ENCODE measurements at places on chromosomes 1 and 21.

GRCh38 chr1:169309178-169310166, 58.1 kb downstream of the NME7 start:
- no peak for DNase-seq

- DNase-seq: no peak
Observed at GRCh38 chr1:174746024-174746808, 253.5 kb upstream of the CACYBP start.

DNA sequence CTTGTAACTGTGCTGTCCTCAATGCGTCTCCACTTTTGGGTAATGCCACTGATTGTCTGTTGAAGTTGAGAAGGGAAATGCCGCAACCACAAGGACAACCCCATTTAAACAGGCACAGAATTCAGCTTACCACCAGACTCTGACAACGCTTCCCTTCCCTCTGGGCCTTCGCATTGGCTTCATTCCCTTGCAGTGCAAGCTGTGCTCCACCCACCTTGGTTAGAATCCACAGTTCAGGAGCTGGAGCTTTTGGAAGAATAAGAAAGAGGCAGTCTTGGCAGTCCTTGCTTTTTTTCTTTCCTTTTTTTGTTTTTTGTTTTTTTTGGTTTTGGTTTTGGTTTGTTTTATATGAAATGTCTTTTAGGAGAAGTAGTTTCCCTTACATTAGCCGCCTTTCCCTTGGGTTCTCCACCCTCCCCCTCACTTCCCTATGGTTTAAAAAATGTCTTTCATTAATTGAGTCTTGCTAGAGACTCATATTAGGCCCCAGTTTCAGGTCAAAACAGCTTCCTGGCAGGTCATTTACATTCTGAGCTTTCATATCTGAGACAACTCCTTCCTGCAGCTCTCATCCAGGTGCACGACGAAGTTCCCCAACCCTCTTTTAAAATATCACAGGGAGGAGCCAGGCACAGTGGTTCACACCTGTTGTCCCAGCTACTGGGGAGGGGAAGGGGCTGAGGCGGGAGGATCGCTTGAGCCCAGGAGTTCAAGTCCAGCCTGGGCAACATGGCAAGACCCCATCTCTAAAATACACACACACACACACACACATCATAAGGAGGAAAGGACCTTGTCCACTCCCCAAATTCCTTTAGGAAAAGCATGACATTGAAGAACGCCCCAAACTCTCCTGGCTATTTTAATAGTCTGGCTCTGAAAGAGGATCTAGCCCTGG, 20.7 kb upstream of the LAX1 start:
- peak; percentile 49 for DNase-seq

DNA sequence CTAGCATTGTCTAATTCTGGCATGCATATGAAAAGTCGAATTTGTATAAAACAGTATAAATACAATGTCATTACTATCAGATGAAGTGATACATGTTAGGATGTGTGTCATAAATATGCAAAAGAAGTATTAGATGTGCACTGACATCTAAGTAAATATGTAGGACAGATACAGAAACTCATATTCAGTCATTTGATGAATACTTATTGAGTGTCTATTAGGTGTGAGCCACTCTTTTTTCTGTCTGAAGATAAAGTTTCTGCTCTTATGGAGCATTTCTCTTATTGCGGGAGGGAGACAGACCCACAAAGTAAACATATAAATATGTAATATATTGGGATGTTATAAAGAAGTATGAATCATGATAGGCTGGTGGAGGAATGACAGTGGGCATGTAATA, 426.6 kb upstream of the B3GALT2 start:
- no peak for DNase-seq

- DNase-seq: no peak
Observed at GRCh38 chr1:23638188-23638619, 53.4 kb upstream of the RPL11 start.

DNA sequence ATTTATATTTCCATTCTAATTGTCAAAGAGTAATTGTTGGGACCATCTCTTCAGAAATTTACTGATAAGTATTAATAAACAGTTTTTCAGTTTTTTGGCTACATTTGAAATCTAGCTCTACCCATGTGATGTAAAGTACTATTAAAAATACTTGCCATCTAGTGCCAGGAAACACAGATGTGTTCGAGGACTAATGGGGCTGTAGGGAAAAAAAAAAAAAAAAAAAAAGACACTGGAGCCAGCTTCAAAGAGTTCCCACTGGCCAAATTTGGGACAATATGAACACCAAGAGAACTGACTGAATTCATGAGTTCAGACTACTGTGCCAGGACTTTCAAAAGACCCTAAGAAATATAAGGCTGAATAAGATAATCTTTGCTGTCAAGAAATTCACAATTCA, 65.2 kb upstream of the GFI1 start:
- no peak for DNase-seq

- DNase-seq: peak; percentile 29
Observed at GRCh38 chr1:8537991-8538390, 220.1 kb downstream of the SLC45A1 start.

DNA sequence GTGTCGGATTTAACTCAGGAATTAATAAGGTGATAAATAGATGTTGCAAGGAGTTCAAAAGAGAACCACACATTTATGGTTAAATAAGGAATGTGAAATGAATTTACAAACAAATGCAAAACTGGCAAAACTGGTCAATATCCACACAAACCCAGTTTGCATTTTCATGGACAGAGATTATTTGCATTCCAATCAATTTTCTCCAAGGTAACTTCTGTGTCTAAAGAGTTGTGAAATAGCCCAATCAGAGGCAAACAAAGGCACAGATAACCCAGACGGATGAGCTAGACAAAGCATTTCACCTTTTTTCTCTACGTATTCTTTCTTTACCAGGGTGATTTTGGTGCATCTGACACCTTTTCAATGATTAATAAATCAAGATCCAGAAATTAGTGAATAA, 63.9 kb downstream of the MAP3K7CL start:
- DNase-seq: no peak

DNA sequence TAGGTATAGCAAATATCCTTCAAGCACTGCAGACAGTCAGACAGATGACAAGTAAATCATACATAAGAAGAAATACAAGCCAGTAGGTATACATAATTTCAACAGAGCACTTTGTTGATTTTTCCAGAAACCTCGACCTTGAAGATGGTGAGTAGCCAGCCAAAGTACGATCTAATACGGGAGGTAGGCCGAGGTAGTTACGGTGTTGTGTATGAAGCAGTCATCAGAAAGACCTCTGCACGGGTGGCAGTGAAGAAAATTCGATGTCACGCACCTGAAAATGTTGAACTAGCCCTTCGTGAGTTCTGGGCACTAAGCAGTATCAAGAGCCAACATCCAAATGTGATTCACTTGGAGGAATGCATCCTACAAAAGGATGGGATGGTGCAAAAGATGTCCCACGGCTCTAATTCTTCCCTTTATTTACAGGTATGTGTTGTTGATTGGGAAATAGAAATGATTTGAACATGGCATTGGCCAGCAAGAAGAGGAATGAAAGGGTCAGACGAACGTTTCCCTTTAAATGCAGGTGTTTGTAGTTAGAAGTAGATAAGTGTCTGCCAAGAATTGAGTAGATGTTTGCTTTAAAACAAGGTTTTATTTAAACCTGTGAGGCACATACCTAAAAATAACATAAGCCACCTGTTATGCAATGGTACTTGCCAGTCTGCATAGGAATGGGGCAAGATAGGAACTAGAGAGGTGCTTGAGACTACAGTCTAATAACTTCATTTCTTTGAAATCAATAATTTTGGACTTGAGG, 2.7 kb downstream of the PDIK1L start:
- DNase-seq: no peak

GRCh38 chr1:238242181-238242580, 351.5 kb upstream of the ZP4 start:
- DNase-seq: no peak

DNA sequence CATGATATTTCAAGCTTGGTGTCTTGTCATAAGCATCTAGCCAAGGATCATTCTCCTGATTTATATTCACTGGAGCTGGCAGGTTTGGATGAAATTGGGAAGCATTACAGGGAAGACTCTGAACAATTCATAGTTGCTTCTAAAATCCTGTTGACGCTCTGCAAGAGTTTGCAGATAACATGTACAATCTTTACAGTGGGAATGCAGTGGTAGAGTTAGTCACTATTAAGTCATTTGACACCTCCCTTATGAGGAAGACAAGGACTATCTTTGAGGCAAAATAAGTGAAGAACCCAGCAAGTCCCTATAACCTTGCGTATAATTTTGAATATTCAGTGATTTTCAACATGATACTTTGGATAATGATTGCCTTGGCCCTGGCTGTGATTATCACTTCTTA, 45.3 kb upstream of the CRB1 start:
- no peak for DNase-seq

DNA sequence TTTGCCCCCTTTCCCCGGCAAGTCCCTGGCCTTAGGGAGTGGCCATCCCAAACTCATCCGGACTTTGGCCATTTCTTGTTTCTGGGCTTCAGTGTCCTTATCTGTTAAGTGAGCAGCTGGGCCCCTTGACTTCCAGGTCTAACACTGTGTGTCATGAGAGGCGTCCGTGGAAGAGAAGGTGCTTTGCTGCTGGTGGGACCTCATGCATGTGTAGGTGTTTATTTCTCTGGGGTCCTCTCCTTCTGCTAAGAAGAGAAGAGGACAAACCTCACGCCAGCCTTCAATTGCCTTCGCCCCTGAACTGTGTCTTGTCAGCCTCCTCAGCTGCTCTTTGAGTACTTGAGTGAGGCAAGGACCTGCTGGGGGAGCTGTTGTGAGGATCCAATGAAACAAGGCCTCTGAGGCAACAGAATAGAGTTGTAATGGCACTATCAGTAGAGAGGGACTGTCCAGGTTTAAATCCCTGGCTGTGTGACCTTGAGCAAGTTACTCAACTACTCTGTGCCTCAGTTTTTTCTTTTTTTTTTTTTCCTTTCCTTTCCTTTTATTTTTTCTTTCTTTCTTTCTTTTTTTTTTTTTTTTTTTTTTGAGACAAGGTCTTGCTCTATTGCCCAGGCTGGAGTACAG, 72.5 kb downstream of the RUNX3 start:
- DNase-seq: no peak

DNA sequence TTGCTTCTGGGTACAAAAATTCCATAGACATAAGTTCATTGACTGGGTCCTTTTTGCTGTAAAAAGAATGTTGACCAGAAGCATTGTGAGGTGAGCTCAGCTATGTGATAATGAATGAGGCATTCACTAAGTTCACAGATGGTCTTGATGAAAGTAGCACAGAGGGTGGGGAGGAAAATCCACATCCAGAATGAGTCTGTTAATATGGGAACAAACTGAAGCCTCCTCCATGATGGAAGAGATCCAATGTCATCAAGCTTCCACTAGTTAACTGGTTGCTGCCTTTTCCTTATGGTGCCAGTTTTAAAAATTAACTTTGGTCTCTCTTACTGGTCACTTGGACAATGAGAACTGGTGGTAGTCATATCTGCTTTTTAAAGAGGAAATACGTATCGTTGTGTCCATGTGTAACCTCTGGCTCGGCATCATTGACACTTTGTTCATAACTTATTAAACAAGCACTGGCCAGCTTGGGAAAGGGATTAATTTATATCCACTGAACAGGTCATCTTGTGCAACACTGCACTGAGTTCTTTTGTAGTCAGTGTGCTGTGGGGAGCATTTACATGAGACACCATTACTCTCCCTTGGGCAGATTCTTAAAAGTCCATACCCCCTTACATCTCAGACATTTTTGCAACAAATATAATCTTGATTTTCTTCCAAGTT, 88.6 kb downstream of the ADAMTS1 start:
- DNase-seq: peak; percentile 8

DNA sequence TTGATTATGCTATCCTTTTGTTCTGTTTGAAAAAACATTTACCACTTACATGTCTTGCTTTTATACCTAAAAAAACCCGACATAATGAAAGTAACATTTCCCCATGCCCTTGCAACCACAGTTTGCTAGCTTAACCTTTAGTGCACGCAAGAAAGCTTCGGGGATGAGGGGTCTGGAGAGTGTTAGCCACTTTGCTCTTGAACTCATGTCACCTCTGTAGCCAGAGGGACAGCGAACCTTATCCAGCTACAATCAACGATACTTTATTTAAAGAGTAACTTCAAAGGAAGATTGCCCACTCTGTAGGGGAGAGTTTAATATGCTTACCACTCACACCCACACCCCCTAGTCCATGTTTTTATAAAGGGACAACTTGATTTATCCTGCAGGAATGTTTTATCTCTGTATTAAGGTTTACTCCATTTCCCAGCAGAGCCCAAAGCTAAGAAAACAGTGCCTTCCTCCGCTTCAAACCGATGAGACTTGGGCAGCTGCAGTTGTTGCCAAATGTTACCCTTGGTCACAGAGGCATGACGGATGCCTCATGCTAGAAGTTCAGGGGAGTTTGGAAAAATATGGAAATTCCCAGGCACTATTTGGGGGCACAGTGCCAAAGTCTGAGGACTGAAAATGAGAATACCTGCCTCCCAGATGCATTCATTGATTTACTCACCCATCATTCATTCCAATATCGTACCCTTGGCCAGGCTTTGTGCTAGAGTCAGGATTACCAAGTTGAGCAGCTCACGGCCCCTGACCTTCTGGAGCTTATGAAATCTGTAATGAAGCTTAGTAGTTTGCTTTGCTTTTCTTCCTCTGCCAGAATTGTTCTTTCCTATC, 61.4 kb upstream of the VCAM1 start:
- peak; percentile 53 for DNase-seq

GRCh38 chr1:160351629-160352028, 8.4 kb downstream of the NCSTN start:
- no peak for DNase-seq

- DNase-seq: peak; percentile 43
Observed at GRCh38 chr1:162772571-162773154, 17.8 kb upstream of the HSD17B7 start.

- DNase-seq: peak; percentile 31
Observed at GRCh38 chr1:159204161-159205141, at the start of gene ACKR1. Gene ACKR1 (plus strand): TSS chr1:159204875. CDS start chr1:159204960, 85 bp downstream.

GRCh38 chr1:211591980-211592493, 13.1 kb upstream of the SLC30A1 start:
- peak; percentile 89 for DNase-seq

DNA sequence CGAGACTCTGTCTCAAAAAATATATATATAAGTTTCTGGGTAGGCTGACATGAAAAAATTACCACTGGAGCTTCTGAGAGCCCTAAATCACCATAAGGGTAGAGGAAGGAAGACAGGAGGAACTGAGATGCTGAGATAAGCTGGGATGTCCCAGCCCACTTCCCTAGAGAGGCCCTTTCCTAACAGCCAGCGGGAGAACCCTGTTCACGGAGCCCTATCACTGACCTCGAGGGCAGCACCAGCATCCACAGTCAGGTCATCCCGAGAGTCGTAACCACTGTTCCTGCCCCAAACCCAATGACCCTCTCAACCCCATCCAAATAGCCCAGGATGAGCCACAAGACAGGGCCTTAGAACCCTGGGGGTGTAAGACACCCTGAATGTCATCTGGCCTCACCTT, 77.5 kb downstream of the CD34 start:
- DNase-seq: no peak

Data from fibroblast of pulmonary artery (primary cell).